ENCODE measurements at places on chromosomes 1 and 21.

GRCh38 chr1:216356945-216357344 is 66.3 kb downstream of the USH2A start:
- no peak for DNase-seq

DNA sequence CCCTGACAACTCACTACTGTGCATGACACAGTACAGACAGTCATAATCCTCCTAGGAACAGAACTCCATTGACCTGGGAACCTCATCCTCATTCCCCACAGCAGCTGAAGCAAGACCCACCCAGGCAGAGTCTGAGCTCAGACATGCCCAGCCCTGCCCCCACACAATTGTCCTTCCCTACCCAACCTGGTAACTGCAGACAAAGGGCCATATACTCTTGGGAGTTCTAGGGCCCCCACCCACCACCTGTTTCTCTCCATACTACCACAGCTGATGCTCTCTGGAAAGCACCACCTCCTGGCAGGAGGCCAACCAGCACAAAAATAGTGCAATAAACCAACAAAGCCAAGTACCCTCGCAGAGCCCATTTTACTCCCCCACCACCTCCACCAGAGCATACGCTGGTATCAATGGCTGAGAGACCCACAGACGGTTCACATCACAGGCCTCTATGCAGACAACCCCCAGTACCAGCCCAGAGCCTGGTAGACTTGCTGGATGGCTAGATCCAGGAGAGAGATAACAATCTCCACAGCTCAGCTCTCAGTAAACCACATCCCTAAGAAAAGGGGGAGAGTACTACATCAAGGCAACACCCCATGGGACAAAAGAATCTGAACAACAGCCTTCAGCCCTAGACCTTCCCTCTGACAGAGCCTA is 159.7 kb upstream of the CXADR start:
- no peak for DNase-seq

DNA sequence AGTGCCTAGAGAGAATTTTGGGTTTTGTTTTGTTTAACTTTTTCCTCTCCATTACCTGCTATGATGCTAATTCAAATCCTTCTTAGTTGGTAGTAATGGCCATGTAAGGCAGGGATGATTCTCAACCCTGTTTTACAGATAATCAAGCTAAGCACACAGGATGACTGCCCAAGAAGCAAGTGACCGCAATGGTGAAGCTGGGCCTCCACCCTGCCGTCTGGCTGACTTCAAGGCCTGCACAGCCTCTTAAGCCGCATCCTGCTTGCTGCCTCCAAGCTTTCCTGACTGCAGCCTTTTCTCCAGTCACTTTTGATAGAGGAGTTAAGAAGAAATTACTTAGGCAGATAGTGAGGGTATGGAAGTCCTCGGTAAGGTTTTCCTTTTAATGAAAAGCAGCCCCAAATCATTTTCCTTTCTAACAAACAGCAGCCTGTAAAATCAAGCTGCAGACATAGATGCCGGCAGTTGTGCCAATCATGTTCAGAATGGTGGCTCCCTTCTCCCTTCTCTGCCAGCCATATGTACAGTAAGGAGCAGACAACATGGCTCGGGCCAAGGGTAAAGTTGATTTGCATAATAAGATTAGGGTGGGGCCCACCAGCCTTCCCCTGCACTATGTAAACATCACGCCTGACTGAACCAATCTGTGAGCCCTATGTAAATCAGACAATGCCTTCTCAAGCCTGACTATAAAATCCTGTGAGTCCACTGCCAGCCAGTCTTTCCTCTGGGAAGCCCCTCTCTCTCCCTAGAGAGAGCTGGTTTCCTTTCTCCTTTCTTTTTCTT is 8.8 kb upstream of the CTBS start:
- DNase-seq = no peak

DNA sequence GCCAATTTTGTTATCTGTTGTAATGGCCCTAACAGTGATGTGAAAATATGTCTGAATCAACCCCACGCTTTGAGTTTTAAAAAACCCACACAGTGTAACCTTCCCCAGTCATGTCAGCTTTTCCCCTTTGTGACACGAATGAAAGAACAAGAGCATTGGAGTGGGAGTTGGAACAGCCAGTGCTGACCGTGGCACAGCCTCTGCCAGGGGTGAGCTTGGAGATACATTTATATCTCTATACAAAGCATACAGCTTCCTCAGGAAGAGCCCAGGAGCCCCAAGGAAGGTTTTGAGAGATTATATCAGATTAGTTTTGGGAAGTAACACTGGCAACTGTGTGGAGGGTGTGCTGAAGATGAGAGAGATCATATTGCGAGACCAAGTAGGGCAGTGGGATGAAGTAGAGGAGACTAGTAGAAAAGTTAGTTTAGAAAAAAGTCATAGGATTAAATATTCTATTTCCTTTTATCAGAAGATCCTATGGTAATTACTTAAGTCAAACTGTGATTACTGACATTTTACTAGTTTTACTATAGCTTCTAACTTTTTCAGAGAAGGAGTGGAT is 15.9 kb downstream of the LRRC8B start:
- no peak for DNase-seq

GRCh38 chr1:46804926-46805325 is 6.1 kb downstream of the CYP4B1 start:
- no peak for DNase-seq

Data from activated CD8-positive, alpha-beta memory T cell treated with anti-CD3 and anti-CD28 coated beads for 4 hours (primary cell).